Stomach (tissue), 19 donors: ENCODE measurements at places on chromosomes 1 and 21.

- H3K36me3 ChIP-seq, result peaks cover 5% of the 10 kb centered on the region
- H3K4me1 ChIP-seq, result peaks cover 38% of the 10 kb centered on the region
- H3K27ac ChIP-seq, result peak overlapping the region; percentile 22
- no peak for DNase-seq
- no peak overlapping the region for H3K4me3 ChIP-seq
Measured at GRCh38 chr1:10253755-10254154, 43.4 kb downstream of the KIF1B start.

DNA sequence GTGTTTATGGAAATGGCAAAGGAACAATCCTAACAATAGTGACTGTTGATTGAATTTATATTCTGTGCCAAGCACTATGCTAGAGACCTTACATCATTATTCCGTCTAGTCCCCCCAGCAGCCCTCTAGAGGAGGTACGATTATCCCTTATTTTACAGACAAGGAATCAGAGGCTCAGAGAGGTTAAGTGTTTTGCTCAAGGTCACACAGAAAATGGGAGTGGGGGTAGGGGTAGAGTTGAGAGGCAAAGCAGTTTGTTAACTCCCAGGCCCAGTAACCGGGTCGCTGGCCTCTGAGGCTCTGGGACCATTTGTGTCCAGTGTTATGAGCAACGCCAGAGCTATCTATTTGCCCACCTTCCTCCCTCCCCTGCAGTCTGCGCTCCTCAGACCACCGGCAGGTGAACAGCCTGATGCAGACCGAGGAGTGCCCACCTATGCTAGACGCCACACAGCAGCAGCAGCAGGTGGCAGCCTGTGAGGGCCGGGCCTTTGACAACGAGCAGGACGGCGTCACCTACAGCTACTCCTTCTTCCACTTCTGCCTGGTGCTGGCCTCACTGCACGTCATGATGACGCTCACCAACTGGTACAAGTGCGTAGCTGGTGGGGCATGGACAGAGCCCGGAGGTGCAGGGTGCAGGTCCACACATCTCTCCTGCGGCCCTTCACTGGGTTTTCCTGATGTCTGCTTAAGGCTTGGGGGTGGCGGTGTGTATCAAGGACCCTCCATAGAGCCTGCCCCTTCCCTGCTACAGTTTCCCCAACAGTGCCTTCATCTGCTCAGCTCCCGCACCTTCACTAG is 19.8 kb downstream of the SERINC2 start:
- no peaks in the 10 kb centered on the region for H3K27me3 ChIP-seq
- H3K27ac ChIP-seq, result no peak overlapping the region
- no peak overlapping the region for H3K4me3 ChIP-seq
- peak; percentile 17 for DNase-seq
- no peaks in the 10 kb centered on the region for H3K36me3 ChIP-seq

DNA sequence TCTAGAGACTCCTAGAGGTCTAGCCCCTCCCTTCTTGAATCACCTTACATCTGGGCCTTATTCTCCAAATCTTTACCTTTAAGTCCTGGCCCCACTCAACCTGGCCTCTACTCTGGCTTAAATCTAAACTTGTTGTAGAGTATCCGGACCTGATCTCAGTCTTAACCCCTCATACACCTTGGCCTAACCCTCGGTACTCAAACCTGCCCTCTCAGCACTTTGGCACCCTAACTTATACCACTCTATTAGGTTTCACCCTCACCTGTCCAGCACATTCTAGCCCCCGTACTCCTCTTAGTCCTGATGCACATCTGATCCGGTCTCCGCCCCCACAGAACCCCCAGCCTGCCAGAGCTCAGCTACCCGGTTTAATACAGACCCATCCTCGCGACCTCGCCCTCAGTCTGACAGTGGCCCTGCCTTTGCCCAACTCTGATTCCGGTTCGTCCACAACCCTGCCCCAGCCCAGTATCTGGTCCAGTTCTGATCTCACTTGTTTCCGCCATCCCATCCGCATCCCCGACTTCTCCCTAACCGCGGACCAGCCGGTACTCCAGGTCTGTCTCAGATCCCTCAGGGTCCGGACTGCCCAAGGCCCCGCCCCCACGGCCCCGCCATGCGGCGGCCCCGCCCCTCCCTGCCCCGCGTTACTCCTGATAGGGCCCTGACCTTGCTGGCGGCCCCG is 1.5 kb downstream of the TRIM62 start:
- DNase-seq, result peak; percentile 93
- no peaks in the 10 kb centered on the region for H3K27me3 ChIP-seq
- peak overlapping the region; percentile 94 for H3K4me3 ChIP-seq
- peak overlapping the region; percentile 23 for H3K27ac ChIP-seq

GRCh38 chr1:168723000-168723399 is 6.0 kb downstream of the DPT start:
- H3K36me3 ChIP-seq, result no peaks in the 10 kb centered on the region
- no peaks in the 10 kb centered on the region for H3K27me3 ChIP-seq
- H3K4me1 ChIP-seq, result no peaks in the 10 kb centered on the region
- H3K4me3 ChIP-seq, result no peak overlapping the region
- no peak overlapping the region for H3K27ac ChIP-seq

GRCh38 chr1:92957030-92957734 is 4.1 kb downstream of the DIPK1A start:
- H3K27ac ChIP-seq, result no peak overlapping the region
- H3K36me3 ChIP-seq, result no peaks in the 10 kb centered on the region
- no peak overlapping the region for H3K4me3 ChIP-seq
- no peaks in the 10 kb centered on the region for H3K27me3 ChIP-seq
- no peak for DNase-seq
- peaks cover 56% of the 10 kb centered on the region for H3K4me1 ChIP-seq

GRCh38 chr1:116362050-116362449 is 11.0 kb upstream of the ATP1A1 start:
- no peaks in the 10 kb centered on the region for H3K36me3 ChIP-seq
- H3K27ac ChIP-seq, result no peak overlapping the region
- no peak for DNase-seq
- no peaks in the 10 kb centered on the region for H3K4me1 ChIP-seq

DNA sequence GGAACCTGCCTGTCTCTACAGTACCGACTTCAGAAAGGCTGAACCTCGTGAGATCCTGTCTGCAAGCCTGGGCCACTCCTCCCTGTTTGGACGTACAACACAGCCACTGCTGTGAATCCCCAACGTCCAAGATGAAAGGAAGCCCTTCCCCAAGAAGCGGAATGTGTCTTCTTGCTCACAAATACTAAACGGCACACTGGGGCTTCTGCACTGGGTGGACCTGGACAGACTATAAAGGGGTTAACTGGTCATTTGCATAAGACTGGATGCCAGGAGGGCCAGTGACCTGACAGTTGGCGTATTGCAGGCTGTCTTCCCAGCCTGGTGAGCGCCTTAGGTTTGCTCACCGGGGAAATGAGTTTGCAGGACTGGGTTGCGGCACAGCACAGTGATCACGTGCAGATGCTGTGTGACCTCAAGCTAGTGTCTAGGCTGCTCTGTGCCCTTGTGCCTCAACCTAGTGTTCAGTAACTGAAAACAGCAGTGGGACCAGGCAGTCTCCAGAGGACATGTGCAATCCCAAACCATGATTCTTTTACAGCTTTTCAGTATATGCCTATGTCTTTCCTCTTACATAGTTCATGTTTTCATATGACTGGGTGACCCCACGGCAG is 19.5 kb upstream of the AJAP1 start:
- H3K27ac ChIP-seq, result no peak overlapping the region
- no peaks in the 10 kb centered on the region for H3K4me1 ChIP-seq
- no peaks in the 10 kb centered on the region for H3K36me3 ChIP-seq
- no peak for DNase-seq
- H3K27me3 ChIP-seq, result peaks cover 31% of the 10 kb centered on the region
- H3K4me3 ChIP-seq, result no peak overlapping the region

DNA sequence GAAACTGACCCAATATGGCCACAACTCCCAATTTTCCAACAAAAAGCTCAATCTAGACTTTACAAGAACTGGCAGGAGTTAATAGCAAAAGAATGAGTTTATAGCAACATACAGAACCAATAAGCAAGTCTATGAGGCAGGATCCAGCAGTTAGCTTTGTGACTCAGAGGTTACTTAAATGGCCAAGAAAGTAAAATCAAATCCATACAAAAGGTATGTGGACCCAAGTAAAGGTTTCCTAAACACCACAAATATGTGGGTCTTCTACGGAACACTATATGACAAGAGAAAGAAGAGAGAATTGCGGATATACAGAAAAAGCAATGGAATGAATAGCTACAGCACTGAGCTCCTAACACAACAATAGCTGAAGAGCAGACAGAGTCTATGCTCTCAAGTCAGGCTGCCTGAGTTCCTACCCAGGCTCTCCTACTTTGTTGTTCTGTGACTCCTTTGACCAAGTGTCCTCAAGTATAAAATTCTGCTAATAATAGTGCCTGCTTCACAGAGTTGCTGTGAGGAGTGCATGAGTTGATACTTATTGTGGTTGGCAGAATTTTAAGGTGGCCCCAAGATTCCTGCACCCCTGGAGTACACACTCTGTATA is 204.3 kb downstream of the SMYD3 start:
- no peak overlapping the region for H3K27ac ChIP-seq
- no peak overlapping the region for H3K4me3 ChIP-seq
- DNase-seq, result no peak
- H3K36me3 ChIP-seq, result no peaks in the 10 kb centered on the region
- no peaks in the 10 kb centered on the region for H3K27me3 ChIP-seq
- no peaks in the 10 kb centered on the region for H3K4me1 ChIP-seq

GRCh38 chr1:176897350-176898236 is 266.9 kb downstream of the ASTN1 start:
- H3K4me3 ChIP-seq, result peak overlapping the region; percentile 28
- no peak overlapping the region for H3K27ac ChIP-seq
- H3K4me1 ChIP-seq, result peaks cover 9% of the 10 kb centered on the region
- peak; percentile 81 for DNase-seq
- no peaks in the 10 kb centered on the region for H3K27me3 ChIP-seq

DNA sequence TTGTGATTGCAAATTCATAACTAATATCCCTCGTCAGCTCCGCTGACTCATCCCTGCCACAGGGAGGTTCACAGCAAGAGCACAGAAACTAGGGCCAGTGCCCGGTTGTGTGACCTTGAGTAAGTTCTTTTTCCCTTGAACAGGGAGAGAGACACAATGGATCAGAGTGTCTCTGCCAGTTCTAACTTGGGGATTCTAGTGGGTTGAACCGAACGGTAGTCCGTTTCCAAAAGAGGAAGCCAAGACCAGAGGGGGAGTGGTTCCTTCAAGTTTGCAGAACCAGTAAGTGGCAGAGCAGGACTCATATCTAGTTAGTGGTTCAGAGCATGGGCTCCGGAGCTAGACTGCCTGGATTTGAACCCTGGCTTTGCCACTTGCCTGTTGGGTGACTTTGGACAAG is 4.9 kb upstream of the SHISA4 start:
- no peaks in the 10 kb centered on the region for H3K27me3 ChIP-seq
- H3K27ac ChIP-seq, result no peak overlapping the region
- no peak overlapping the region for H3K4me3 ChIP-seq
- peaks cover 11% of the 10 kb centered on the region for H3K4me1 ChIP-seq
- peak; percentile 16 for DNase-seq

- H3K4me3 ChIP-seq, result no peak overlapping the region
- DNase-seq, result no peak
- no peaks in the 10 kb centered on the region for H3K4me1 ChIP-seq
- H3K27me3 ChIP-seq, result no peaks in the 10 kb centered on the region
Measured at GRCh38 chr1:67414574-67414973, 15.6 kb downstream of the SERBP1 start.

- H3K36me3 ChIP-seq, result peaks cover 3% of the 10 kb centered on the region
- peak; percentile 85 for DNase-seq
- H3K27ac ChIP-seq, result peak overlapping the region; percentile 92
- peak overlapping the region; percentile 35 for H3K4me3 ChIP-seq
Measured at GRCh38 chr21:41761211-41761933, 5.5 kb downstream of the RIPK4 start.

GRCh38 chr1:9101510-9102146 is 27.3 kb downstream of the GPR157 start:
- no peak overlapping the region for H3K27ac ChIP-seq
- H3K36me3 ChIP-seq, result peaks cover 41% of the 10 kb centered on the region
- no peaks in the 10 kb centered on the region for H3K27me3 ChIP-seq
- H3K4me1 ChIP-seq, result no peaks in the 10 kb centered on the region
- peak; percentile 76 for DNase-seq

DNA sequence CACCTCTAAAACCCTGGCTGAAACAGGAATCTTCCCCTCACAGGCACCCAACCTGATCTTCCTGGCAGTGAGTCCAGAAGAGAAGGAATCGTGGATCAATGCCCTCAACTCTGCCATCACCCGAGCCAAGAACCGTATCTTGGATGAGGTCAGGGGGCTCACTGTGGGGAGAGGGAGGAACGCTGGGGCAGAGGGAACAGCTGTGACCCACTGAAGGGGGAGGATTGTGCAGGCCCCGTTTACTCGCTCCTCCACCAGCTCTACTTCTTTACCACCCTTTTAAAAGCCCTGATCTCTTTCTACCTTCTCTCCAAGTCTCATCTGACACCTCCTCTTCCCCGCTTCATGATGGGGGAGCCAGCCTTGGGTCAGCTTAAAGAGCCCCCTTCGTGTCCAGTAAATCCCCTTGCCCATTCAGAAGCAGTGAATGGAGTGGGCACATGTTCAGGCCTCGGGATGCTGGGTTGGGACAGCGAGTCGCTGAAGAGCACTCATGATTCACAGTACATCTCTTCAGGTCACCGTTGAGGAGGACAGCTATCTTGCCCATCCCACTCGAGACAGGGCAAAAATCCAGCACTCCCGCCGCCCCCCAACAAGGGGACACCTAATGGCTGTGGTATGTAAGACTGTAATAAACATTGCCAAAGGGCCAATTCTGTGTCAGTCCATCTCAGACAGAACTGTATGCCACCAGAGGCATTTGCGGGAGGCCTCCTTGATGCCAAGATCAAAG is 7.3 kb downstream of the PLEKHO1 start:
- peaks cover 55% of the 10 kb centered on the region for H3K36me3 ChIP-seq
- H3K27ac ChIP-seq, result peak overlapping the region; percentile 94
- H3K4me1 ChIP-seq, result peaks cover 96% of the 10 kb centered on the region
- H3K27me3 ChIP-seq, result no peaks in the 10 kb centered on the region
- no peak for DNase-seq
- no peak overlapping the region for H3K4me3 ChIP-seq

- no peak overlapping the region for H3K4me3 ChIP-seq
- no peak overlapping the region for H3K27ac ChIP-seq
- peak; percentile 7 for DNase-seq
- H3K4me1 ChIP-seq, result no peaks in the 10 kb centered on the region
Measured at GRCh38 chr1:43446388-43446740, 7.4 kb downstream of the HYI start.

DNA sequence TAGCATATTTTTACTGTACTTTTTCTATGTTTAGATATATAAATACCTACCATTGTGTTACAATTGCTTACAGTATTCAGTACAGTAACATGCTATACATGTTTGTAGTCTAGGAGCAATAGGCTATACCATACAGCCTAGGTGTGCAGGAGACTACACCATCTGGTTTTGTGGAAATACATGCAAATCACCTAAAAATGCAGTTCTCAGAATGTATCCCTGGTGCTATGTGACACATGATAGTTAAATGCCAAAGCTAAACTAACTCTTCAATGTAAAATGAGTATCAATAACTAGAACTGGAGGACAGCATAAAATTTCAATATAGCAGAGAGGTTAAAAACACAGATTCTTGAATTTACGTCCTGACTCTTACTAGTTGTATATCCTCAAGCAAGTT is 14.8 kb downstream of the NUCKS1 start:
- H3K27me3 ChIP-seq, result no peaks in the 10 kb centered on the region
- no peak overlapping the region for H3K27ac ChIP-seq
- H3K4me3 ChIP-seq, result no peak overlapping the region
